ENCODE measurements at places on chromosomes 16 and 17.
A peak's percentile ranks its signal among the peaks of the same experiment; 100 is the strongest.

GRCh38 chr16:30472328-30472942 lies at the start of gene ITGAL:
Gene ITGAL, plus strand, starts transcription at chr16:30472742. Its CDS starts 96 bp downstream, at chr16:30472838.
- DNase-seq: peak; percentile 83

DNA sequence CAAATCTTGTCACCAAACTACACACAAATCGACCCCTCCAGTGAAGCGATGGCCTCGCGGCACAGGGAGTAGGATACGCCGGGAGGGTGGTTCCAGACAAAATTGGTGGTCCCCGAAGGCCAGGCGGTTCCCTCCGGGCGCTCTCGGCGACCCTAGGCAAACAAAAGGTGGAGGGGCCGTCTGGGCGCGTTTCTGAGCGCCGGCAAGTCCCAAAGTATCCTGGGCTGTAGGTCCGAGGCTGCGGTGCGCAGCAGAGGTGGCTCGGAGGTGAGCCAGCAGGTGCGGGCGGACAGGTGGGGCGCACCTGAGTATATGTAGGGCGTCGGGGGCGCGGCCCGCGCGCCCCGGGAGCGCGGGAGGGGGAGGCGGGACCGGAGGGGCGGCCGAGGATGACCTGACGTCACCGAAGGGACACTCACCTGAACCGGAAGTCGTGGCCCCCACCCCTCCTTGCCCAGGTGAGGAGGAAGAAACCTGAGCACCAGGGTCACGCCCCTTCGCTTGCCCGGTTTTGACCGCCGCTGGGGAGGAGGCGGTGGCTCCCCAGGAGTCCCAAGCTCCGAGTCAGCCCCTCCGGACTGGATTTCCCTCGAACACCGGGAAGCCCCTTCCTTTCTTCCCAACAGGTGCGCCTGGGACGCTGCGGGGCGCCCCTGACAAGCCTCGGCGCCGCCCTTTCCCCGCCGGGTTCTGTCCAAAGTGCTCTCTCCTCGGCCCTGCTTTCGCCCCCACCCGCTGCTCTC lies at the start of gene CLDN7:
Gene CLDN7 (minus strand): TSS at position 287 of the 743 bp plus-strand sequence. CDS start 435 bp downstream, outside the sequence.
- DNase-seq: no peak

GRCh38 chr17:73013301-73013700 lies 79.2 kb downstream of the SLC39A11 start:
- no peak for DNase-seq

- DNase-seq: no peak
These were observed 8.0 kb upstream of the METRNL start for GRCh38 chr17:83071365-83071764.

- no peak for DNase-seq
These were observed 3.2 kb downstream of the MAP1LC3B start for GRCh38 chr16:87395181-87395842.

GRCh38 chr17:4553669-4554068 lies 1.5 kb downstream of the MYBBP1A start:
- DNase-seq: no peak

- DNase-seq: no peak
These were observed 12.2 kb upstream of the ZKSCAN2 start for GRCh38 chr16:25269879-25270278.

GRCh38 chr17:65409381-65409780 lies 152.1 kb downstream of the AXIN2 start:
- no peak for DNase-seq

GRCh38 chr17:80449930-80450576 lies 26.4 kb downstream of the NPTX1 start:
- no peak for DNase-seq

DNA sequence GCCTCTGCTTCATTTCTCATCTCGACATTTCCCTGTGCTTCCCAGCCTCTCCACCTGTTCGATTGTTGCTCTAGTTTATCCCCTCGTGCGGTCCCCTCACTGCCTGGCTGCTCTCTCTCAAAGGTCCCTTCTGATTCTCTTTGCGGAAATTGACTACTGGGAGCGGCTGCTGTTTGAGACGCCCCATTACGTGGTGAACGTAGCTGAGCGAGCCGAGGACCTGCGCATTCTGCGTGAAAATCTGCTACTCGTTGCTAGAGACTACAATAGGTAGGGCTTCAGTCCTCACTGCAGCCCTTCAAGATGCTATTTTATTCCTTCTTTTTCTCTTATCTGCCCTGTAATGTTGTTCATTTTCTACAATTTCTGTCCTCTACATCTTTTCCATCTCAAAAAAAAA lies 39.4 kb downstream of the DNAH2 start:
- no peak for DNase-seq

DNA sequence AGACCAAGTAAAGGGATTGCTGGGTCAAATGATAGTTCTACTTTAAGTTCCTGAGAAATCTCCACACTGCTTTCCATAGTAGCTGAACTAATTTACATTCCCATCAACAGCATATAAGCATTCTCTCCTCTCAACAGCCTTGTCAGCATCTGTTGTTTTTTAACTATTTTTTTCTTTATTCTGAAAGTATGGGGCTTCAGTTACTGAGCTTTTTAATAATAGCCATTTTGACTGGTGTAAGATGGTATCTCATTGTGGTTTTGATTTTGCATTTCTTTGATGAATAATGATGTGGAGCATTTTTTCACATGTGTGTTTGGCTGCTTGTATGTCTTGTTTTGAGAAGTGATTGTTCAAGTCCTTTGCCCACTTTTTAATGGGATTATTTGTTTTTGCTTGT lies 2.5 kb downstream of the KRTAP2-2 start:
- DNase-seq: no peak

DNA sequence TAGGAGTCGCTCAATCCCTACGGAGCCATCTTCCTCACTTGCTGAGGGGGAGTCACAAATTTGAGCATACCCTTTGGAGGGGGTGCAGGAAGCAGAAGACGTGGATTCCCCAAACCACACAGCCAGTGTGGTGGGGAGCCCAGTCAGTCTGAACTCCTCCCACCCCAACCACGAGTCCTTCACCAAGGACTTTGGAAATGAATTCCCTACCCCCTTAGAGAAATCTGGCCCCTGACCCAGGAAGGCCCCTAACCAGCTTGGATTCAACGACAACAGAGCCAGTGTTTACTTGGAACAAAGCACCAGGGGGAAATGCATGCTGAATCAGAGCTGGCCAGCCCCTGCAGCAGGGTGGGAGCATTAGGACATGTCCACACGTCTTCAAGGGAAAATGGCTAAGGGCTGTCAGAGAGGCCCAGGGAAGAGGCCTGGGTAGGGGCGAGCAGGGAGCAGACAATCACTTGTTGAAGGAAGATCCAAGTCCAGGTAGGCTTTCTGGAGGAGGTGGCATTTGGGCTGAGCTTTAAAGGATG lies 5.5 kb upstream of the TMEM92 start:
- no peak for DNase-seq

DNA sequence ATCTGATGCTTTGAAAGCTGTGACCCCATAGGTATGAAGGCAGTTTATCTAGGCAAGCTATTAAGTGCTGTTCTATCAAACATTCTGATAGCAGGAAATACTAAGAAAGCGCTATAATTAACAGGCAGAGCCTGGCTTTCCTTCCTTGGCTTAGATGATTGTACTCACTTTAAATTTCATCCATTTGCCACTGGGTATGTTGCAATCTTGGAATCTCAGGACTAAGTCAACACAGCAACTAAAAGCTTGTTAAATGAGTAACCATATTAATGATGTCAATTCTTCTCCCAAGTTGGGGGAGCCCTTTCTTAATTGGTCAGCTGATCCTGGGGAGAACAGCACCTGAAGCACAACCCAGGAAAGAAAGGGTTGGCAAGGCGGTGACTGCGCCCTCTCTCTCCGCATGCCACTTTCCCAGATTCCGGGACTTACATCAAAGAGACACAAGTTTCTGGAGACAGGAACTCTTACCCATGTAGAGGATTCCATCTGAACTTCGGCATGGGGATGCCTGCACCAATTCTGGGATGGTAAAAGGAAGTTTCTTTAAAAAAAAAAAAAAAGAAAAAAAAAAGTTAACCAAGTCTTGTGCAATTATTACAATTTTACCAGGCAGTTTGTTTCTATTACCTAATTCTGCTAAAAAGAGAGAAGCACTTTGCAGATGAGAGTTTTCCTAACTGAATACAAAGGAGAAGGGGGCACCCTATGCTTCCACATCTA lies 54.4 kb upstream of the ICAM2 start:
- DNase-seq: no peak

GRCh38 chr16:75038036-75038858 lies 39.4 kb downstream of the ZNRF1 start:
- DNase-seq: no peak

DNA sequence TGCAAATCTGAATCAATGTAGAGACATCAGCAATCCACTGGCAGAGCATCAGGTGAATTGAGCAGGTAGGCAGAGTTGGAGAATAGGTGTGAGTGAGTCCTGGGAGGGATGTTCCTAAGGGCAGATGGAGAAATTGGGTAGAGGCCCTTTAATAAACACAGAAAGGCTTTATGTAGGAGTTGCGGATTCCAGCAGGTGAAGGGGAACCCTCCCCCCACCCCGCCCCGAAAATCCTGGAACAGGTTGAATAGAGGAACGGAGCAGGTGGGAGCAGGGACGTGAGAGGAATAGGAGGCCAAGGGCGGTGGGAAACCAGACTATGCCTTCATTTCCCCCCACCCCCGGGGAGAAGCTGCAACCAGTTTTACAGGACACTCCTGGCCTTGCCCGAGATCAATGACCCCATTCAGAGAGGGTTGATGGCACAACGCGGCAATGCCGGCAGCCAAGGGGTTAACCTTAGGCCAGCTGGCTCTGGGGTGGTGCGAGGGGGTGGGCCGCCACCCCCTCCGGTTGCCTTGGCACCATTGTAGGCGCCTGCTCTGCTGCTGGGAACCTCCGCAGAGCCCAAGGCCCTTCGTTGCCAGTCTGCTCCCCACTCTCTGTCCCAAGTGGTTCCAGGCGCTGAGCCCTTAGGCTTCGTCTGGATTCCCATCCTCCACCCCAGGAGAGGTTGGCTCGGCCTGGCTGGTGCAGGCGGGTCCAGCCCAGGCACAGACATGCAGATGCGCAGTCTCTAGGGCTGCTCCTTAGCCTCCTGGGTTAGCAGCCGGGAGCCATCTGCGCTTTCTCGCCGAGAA lies 814 bp upstream of the RUNDC3A start:
- DNase-seq: no peak

DNA sequence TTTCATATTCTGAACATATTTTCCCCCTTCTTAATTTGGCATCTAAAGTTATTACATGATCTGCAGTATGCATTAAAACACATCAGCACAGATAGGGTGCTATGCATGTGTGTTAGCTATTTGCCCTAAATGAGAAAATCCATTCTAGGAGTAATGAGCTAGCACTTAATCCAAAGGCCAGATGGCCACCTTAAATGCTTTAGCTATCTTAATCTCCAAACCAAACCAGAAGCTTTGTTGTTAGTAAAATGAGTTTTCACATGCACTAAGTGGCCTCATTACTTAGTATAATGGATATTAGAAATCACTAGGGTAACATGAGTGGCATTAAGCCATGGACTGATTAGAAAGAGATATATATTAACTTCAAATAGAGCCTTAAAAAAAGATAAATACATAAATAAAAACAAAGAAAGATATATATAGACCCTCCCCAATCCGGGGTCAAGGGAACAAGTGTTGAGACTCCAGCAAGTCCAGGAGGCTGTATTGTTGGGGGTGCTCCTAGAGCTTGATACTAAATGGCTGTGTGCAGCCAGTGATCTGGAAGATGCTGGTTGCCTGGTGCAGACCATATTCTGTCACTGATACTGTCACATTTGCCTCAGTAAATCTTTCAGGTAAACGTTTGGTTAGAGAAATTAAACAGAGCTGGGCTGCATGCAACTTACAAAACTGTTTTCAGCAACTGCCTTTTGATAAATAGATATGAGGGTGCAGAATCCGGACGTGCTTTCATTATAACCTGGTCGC lies 67.3 kb downstream of the MYH10 start:
- no peak for DNase-seq

DNA sequence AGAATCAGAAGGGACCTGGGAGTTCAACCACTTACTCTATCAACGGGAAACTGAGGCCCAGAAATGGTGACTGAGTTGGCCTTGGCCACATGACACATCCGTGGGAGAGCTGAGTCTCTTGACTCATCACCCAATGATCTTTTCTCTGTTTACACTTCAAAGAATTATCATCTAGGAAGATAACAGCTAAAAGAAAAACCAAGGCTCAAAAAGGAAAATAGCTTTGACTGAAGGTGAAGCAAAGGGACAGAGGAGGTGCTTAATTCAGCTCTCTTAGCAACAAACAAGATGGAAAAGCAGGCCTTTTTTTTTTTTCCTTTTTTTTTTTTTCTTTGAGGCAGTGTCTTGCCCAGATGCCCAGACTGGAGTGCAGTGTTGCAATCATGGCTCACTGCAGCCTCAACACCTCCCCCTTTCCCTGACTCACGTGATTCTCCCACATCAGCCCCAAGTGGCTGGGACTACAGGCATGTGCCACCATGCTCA lies 16.7 kb downstream of the ERCC4 start:
- DNase-seq: no peak

- DNase-seq: no peak
These were observed 482 bp downstream of the BAHCC1 start for GRCh38 chr17:81395600-81396277.

DNA sequence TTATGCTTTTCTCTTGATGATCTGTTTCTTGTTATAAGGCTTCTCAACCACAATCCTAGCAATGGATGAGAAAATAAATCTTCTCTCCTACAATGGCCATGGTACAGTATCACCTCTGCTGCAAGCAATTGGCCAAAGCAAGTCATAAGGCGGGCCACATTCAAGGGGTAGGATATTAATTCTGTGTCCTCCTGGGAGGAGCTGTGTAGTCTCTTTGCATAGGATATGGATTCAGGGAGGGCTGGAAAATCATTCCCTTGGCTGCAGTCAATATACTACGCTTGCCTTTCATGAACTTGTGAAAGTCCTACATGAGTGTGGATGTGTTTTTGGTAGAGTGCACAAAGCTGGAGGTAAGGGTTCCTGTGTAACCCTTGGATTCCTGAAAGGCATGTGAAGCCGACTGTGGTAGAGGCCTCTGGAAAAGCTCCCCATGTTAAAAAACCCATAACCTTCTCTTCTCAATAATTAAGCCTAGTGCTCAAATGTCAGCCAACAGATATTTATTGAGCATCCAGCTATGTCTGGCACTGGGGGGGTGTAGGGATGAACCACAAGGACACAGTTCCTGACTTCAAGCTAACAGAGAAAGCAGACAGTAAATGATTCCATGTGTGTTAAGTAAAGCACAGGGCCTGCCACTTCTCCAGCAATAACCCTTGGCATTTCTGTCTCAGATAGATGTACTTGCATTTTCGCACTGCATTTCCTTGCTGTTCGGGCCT lies 147.6 kb upstream of the HS3ST3A1 start:
- DNase-seq: no peak

DNA sequence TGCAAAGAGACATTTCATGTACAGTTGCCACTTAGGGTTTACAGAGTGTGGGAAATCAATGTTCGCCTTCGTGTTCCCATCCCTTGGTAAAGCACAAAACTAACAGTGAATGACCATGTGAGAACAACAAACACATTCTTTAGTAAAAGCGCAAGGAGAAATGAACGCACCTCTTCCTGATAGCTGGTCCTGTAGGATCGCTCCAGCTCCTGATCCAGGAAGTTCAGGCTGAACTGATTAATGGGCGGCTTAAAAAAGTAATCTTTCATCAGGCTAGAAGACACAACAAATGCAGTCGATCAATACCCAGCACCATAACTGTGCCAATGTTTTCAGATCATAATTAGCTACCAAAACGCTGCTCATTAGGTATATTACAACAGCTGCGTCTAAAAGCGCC lies 108.3 kb upstream of the CREBBP start:
- DNase-seq: no peak

Data from activated T-cell treated with anti-CD3 and anti-CD28 coated beads for 24 hours (primary cell).